CD4-positive, alpha-beta T cell (primary cell): ENCODE measurements at places on chromosomes 6 and 20.

GRCh38 chr6:159061805-159062563, 17.2 kb upstream of the TAGAP start:
- DNase-seq, result no peak
- H3K4me1 ChIP-seq, result peaks cover 63% of the 10 kb centered on the region
- peak overlapping the region; percentile 17 for H3K4me3 ChIP-seq
- no peaks in the 10 kb centered on the region for H3K36me3 ChIP-seq

DNA sequence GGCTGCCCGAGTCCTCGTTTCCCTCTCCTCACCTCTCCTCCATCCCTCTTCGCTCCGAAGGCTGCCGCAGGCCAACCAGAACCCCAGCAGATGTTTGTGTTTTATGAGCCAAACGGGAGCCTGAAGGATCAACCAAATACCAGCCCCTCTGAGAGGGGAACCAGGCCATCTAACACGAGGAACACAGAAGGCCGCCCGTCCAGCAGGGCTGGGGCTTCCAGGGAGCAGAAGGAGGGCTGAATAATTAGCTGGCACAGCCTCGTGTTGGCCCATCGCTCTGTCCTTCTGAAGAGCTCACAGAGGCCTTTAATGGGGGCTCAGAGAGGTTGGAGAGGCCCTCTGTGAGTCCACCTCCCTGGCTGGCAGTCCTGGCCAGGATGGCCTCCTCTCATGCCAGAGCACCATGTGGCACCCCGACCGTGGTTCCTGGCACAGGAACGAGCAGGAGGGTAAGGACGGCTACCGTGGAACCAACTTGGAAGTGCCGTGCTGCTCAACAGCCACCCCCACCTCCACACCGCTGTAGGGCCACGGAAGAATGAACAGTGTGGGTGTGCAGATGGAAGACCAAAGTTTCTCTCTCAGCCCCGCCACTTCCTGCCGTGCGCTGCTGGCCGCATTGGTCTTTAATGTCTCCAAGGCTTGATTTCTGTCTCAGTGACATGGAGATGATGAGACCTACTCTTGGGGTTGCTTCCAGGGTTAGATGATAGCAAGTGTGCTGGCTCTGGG, 155.2 kb downstream of the SCML4 start:
- no peaks in the 10 kb centered on the region for H3K27me3 ChIP-seq
- H3K36me3 ChIP-seq, result no peaks in the 10 kb centered on the region
- no peak overlapping the region for H3K27ac ChIP-seq

DNA sequence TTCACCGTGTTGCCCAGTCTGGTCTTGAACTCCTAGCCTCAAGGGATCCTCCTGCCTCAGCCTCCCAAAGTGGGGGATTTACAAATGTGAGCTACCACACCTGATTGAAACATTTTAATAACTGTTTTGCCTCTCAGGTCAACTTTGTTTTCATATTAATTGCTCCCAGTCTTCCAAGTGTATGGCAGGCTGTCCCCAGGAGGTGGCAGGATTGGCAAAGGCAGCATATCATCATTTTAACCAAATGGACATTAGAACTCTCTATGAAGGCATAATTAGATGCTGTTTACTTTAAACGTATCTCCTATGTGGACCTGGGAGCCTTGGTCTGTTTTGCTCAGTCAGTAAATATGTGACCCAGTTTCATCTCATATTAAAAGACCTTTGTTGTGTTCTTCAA, 59.2 kb upstream of the CSE1L start:
- H3K36me3 ChIP-seq, result peaks cover 96% of the 10 kb centered on the region
- no peaks in the 10 kb centered on the region for H3K4me1 ChIP-seq
- no peaks in the 10 kb centered on the region for H3K27me3 ChIP-seq
- no peak overlapping the region for H3K27ac ChIP-seq

DNA sequence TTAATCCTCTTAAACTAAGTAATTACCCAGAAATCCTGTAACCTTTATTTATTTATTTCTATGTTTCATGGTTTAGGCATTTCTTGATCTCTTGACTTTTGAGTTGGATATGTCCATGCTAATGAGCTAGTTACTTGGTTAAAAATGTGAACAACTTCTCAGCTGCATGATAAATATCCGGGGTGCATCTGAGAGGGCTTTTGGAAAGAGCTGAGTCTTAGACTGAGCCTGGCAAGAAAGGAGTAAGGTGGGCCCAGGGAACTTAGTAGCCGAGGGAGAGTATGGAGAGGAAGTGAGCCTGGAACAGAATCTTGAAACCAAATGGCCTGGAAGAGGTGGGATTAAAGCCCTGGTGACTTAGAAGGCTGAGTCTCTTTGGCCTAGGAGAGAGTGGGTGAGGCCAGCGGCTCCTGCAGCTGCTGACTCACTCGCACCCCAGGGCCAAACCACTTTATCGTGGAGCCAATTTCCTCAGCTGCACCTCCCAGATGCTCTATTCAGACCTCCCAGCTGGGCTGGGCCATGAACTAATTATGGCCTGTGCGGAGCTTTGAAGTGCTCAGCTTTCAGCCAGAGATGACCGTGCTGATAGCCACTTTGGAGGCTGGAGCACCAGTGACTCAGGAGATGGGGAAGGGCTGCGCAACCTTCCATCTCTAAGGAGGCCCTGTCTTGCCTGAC, 19.1 kb downstream of the TGM3 start:
- H3K4me3 ChIP-seq, result no peak overlapping the region
- H3K27ac ChIP-seq, result no peak overlapping the region

DNA sequence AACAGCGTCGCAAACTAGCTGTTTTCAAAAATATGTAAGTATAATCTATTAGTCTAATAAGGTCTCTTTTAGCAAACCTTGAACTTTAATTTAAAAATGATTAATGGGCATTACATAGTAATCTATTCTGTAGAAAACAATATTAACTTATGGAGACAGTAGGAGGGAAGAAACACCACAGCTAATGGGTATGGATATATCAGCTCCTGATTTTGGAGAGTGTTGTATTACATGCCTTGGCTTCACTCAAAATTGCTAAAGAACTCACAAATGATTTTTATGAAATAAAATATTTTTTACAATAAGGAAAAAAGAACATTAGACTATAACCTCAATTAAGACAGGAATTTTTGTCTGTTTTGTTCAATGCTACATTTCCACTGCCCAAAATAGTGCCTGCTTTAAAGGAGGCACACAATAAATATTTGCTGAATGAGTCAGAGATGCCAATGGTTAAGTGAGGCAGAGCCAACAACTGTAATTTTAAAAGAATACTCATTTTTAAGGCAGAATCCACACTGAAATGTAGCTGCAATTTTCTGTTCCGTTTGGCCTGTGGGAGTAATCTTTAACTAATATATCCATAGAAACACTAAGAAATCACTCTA, 15.7 kb downstream of the ATG5 start:
- DNase-seq, result no peak
- no peaks in the 10 kb centered on the region for H3K27me3 ChIP-seq
- no peak overlapping the region for H3K4me3 ChIP-seq
- H3K27ac ChIP-seq, result no peak overlapping the region
- peaks cover 30% of the 10 kb centered on the region for H3K36me3 ChIP-seq

DNA sequence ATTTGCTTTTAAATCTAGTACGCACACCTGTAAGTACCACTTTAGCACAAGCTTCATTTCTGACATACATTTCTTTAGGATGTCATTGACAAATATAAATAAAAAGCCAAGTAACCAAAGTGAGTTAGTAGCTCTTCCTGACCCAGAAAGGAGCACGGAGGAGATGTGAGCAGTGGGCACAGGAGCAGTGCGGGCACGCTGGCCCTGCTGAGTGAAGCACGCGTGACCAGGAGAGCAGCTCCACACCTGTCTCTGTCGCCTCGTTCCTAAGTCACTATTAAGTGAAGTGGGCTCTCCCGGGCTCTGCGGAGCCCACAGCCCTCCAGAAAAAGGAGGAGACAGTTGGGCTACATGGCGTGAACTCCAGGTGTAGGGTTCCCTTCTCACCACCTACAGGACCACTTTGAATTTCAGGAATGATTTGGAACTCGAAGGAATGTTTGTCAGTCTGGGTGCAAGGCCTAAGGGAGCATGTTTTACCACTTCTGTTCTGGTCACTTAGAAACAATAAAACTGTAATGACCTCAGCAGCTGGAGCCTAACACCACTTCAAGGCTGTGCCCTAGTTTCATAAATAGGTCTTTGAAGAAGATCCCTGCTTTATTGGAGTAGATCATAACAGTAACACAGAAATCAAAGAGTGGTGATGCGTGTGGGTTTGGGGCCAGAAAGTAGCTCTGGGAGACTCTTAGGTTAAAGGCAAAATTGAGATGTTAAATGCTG, 95.9 kb downstream of the FAM120B start:
- H3K27me3 ChIP-seq, result no peaks in the 10 kb centered on the region
- no peak overlapping the region for H3K4me3 ChIP-seq
- H3K27ac ChIP-seq, result no peak overlapping the region
- peaks cover 68% of the 10 kb centered on the region for H3K36me3 ChIP-seq
- DNase-seq, result no peak

GRCh38 chr20:14410869-14411555, 73.6 kb upstream of the FLRT3 start:
- no peak overlapping the region for H3K4me3 ChIP-seq
- DNase-seq, result no peak
- no peaks in the 10 kb centered on the region for H3K4me1 ChIP-seq
- H3K36me3 ChIP-seq, result no peaks in the 10 kb centered on the region
- no peak overlapping the region for H3K27ac ChIP-seq

DNA sequence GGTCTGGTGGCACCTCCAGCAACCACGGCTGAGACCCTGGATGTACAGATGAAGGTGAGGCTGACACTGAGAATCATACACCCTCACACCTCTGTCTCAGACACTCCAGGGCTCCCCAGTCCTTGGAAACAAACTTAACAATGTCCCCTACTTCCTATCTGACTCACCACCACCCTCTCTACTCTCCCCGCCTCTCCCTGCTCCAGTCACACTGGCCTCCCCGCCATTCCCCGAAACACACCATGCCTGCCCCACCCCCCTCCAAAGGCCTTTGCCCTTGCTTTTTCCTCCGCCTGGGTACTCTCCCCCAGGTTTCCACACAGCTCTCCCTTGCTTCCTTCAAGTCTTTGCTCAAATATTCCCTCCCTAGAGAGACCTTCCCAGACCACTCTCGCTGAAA, 16.3 kb downstream of the BPI start:
- H3K4me3 ChIP-seq, result no peak overlapping the region
- H3K4me1 ChIP-seq, result no peaks in the 10 kb centered on the region
- H3K27me3 ChIP-seq, result peaks cover 9% of the 10 kb centered on the region
- no peak overlapping the region for H3K27ac ChIP-seq
- no peaks in the 10 kb centered on the region for H3K36me3 ChIP-seq

DNA sequence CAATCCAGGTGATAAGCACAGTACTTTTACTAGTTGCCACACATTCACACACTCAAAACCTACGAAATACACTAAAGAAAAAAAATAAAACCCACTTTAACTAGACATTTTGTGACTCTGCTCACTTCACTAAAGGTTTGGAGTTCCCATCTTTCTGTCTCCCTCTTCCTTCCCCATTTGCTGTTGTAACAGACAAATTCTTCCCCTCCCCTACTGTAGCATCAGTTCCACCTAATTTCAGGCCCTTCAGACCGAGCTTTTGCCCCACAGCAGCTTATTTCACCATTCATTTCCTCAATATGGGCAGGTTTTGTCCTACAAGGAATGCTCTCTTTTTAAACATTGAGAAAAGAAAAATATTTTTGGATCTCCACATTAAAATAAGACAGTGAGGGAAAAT, 31.3 kb upstream of the MRAP2 start:
- no peaks in the 10 kb centered on the region for H3K36me3 ChIP-seq
- H3K27me3 ChIP-seq, result no peaks in the 10 kb centered on the region

DNA sequence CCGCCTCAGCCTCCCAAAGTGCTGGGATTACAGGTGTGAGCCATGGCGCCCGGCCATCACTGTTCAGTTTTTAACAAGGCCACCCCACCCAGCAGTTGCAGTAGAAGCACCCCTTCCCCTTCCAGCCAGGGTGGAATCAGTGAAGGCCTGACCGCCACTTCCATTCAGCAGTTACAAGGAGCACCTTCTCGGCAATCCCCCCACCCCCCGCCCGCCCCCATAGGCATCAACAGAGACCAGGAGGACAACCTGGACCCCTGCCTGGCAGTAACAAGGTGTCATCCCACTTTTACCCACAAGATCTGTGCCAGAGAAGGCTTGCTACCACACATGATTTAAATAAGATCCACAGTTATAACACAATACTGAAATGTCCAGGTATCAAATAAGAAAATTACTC, 23.1 kb downstream of the NCR2 start:
- H3K4me1 ChIP-seq, result no peaks in the 10 kb centered on the region
- no peak overlapping the region for H3K27ac ChIP-seq
- H3K36me3 ChIP-seq, result no peaks in the 10 kb centered on the region

- no peak overlapping the region for H3K4me3 ChIP-seq
- no peak overlapping the region for H3K27ac ChIP-seq
Observed at GRCh38 chr6:71725126-71725470, 161.3 kb upstream of the RIMS1 start.

DNA sequence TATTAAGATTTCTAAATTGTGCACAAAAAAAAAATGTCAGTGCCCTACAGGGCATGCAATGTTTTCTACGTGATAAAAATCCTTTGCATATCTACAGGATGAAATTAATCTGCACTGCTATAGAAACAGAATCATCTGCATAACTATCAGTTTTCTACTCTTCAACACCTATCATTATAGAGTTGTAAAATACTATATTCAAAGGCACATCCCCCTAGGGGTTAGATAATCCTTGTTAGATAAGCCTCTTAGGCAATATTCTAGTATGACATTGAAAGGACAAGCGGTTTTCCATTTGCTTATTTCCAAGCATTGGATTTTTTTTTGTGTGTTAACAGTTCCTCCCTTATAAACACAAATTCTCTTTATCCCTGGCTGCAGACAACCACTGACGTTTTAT, 98.7 kb upstream of the LAMA2 start:
- no peak for DNase-seq
- no peaks in the 10 kb centered on the region for H3K27me3 ChIP-seq
- no peaks in the 10 kb centered on the region for H3K4me1 ChIP-seq
- no peak overlapping the region for H3K27ac ChIP-seq
- H3K36me3 ChIP-seq, result no peaks in the 10 kb centered on the region

GRCh38 chr6:109118337-109118736, 23.0 kb downstream of the CEP57L1 start:
- no peaks in the 10 kb centered on the region for H3K36me3 ChIP-seq
- no peaks in the 10 kb centered on the region for H3K4me1 ChIP-seq
- H3K27me3 ChIP-seq, result no peaks in the 10 kb centered on the region
- DNase-seq, result no peak

DNA sequence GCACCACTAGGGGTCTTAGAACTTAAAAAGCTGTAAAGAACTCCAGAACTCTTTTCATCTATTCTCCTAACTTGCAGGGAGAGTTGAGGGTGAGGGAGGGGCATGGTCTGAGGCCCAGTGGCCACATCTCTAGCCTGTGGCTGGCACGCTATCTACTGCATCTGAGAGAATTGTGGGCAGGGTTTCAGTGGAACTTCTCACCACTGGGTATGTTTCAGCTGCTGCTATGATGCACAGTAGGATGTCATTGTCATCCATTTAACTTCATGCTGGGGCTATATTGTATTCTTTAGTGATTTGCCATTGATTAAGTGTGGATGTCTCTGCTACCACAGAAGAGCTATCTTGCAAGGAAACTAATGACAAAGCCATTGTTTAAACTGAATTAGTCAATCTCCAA, 4.5 kb downstream of the TMEM14A start:
- H3K4me3 ChIP-seq, result no peak overlapping the region
- H3K27ac ChIP-seq, result no peak overlapping the region
- DNase-seq, result no peak

GRCh38 chr6:70857387-70858077, 99.3 kb downstream of the B3GAT2 start:
- no peak for DNase-seq
- H3K4me1 ChIP-seq, result no peaks in the 10 kb centered on the region
- no peak overlapping the region for H3K27ac ChIP-seq
- H3K36me3 ChIP-seq, result peaks cover 38% of the 10 kb centered on the region
- no peaks in the 10 kb centered on the region for H3K27me3 ChIP-seq
